Stimulated activated CD8-positive, alpha-beta memory T cell treated with anti-CD3 and anti-CD28 coated beads, Interleukin-15, amount 100 ng/mL, for 4 hours (primary cell): ENCODE measurements at places on chromosomes 6 and 20.

DNA sequence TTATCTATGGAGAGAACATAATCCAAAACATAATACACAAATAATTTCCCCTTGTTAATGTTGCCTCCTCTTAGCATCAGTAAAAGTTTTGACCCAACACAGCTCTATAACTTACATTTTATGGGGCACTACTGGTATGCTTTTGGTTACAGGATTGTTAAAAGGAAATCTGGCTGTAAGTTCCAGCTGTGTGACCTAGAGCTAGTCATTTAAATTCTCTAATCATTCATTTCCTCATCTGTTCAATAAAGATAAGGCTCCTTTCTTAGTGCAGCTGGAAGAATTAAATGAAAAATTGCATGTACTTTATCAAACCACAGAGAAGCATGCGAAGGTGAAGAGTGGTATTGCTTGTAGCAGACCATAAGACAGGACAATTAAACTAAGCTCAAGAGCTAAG is 4.6 kb downstream of the SLC17A2 start:
- no peak for DNase-seq

GRCh38 chr6:154868143-154868594 is 126.9 kb upstream of the TIAM2 start:
- DNase-seq: no peak

GRCh38 chr6:15026832-15027231 is 219.0 kb upstream of the JARID2 start:
- no peak for DNase-seq

GRCh38 chr6:110703010-110703905 is 112.0 kb downstream of the CDK19 start:
- DNase-seq: no peak

- no peak for DNase-seq
These were observed 6.3 kb downstream of the JARID2 start for GRCh38 chr6:15252195-15252594.

GRCh38 chr6:33843131-33844121 is 39.6 kb upstream of the MLN start:
- no peak for DNase-seq

GRCh38 chr6:128567029-128567428 is 46.6 kb upstream of the PTPRK start:
- DNase-seq: no peak

DNA sequence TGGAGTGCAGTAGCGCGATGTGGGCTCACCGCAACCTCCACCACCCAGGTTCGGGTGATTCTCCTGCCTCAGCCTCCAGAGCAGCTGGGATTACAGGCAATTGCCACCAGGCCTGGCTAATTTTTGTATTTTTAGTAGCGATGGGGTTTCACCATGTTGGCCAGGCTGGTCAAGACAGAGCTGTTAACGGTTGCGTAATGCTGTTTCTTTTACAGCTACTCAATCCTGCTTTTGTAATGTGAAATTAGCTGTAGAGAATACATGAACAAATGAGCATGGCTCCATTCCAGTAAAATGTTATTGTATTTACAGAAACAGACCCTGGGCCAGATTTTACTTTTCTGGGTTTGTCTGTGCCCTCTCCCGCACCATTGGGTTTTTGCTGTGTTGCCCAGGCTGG is 1.9 kb downstream of the PNLDC1 start:
- no peak for DNase-seq

- no peak for DNase-seq
These were observed 34.0 kb downstream of the PCMT1 start for GRCh38 chr6:149783551-149783950.

DNA sequence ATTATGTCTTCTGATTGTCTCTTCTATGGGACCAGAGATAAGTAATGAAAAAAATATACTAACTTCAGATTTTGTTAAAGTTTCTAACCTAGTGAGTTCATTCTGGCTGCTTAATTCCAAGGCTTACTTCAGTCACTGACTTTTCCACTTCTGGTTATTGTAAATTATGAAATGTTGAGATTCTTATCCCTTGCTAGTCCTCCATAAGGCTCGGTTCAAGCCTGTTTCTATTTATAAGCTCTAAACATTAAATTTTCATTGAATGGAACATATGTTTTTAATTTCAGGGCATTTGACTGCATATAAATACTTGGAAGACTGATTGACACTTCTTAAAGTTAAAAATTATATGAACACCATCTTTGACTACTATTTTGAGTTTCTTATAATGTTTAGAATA is 23.6 kb upstream of the NKAIN2 start:
- DNase-seq: no peak

DNA sequence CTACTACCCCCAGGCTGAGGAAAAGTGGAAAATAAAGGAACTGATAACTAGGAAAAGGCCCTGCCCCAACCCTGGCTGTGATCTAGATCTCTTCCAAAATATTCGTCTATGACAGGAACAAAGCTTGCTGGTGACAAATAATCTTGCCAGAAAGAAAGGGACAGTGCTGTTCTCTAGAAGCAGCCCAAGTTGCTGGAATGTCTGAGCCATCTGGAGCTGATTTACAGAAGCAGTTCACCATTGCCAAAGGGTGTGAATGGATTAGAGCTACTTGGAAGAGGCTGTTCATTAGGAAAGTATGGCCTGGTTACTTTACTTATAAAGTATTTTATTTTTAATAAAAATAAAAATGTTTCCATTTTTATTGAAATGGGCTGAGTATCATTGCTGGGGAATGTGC is 146.3 kb downstream of the EPM2A start:
- DNase-seq: no peak

GRCh38 chr20:62856931-62857619 is 4.5 kb downstream of the TCFL5 start:
- no peak for DNase-seq

DNA sequence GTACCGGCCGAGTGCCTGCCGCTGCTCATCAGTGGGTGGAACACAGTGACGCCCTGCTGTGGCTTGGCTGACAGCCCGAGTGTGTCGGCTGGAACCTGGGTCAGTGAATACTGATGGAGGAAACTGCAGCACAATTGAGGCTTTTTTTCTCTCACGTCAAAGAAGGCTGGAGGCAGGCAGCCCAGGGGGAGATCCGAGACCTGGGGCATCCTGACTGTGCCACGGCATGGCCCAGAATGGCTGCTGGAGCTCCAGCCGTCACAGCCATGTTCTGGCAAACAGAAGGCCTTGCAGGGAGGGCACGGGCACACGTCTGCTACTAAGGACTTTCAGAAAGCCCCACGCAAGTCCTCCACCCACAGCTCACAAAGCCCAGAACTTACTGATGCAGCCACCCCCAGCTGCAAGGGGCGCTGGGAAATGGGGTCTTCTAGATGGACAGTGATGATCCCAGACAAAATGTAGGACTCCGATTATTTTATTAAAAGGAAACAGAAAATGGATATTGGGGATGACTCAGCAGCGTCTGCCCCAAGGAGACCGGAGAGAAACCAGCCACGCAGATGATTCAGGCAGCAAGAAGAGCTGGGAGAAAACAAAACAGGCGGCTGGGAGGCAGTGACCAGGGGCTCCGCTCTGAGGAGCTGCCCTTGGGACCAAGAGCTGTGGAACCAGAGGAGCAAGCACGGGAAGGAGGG is 140.0 kb downstream of the TAF4 start:
- DNase-seq: no peak

DNA sequence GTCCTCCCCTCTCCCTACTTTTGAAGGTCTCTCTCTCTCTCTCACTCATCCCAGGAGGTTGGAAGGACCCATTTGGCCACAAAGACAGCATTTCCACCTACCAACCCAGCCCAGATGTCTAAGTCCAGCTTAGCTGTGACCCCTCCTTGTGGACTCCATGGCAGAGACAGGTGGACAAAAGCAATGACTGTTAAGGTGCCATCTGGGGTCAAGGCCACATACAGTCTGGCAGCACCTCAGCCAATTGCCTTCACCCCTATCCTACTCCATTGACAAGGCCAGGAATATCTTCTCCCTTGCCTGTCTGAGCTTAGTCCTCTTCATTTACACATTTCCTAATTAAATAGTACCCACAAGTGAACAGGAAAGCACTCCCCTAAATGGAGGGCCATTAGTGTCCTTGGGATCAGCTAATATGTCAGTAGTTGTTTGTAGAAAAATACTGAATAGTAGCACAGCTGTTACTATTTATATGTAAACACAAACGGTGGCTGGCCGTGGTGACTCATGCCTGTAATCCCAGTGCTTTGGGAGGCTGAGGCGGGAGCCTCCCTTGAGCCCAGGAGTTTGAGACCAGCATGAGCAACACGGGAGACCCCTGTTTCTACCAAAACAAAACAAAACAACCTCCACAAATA is 28.8 kb downstream of the GCM1 start:
- DNase-seq: no peak

DNA sequence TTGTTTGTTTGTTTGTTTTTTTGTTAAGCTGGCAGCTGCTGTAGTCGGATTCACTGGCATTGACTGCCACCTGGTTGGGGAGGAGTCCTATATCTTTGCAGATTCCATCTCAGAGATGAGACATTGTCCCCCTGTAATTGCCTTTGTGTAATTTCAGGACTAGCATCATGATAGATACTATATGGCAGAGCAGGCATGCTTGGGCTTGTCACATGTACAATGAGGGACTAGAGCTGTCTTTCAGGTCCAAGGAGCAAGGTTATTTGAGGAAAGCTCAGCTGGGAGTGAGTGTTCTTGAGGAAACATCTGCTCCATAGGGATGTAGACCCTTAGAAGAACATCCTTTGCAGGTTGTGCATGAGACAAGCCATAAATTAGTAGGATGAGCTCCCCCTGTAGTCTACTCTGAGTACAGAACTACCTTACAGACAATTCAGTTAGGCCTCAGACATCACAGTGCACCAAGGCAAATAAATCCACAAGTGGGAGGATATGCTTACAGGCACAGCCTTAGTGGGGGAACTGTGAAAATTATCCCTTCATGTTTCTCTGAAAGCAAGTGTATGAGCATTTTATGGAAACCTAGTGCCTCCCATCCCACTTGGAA is 62.1 kb downstream of the BMP2 start:
- no peak for DNase-seq

- DNase-seq: no peak
These were observed 103.2 kb upstream of the FOXP4 start for GRCh38 chr6:41442800-41443501.

DNA sequence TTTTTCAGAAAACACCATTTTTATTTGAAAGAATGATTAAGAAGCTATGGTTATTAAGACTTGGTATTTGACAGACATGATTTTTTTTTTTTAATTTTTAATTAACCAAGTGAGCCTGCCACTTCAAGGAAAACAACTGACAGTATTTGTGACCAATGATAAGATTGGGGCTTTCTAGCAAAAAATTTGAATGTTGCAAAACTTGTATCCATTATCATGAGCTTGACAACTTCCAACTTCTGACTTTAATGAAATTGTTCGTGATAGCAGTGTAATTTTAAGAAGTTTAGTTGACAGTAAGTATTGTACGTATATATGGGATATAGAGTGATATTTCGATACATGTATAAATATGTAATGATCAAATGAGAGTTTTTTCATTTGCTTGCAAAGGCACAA is 21.6 kb upstream of the POM121L2 start:
- no peak for DNase-seq

DNA sequence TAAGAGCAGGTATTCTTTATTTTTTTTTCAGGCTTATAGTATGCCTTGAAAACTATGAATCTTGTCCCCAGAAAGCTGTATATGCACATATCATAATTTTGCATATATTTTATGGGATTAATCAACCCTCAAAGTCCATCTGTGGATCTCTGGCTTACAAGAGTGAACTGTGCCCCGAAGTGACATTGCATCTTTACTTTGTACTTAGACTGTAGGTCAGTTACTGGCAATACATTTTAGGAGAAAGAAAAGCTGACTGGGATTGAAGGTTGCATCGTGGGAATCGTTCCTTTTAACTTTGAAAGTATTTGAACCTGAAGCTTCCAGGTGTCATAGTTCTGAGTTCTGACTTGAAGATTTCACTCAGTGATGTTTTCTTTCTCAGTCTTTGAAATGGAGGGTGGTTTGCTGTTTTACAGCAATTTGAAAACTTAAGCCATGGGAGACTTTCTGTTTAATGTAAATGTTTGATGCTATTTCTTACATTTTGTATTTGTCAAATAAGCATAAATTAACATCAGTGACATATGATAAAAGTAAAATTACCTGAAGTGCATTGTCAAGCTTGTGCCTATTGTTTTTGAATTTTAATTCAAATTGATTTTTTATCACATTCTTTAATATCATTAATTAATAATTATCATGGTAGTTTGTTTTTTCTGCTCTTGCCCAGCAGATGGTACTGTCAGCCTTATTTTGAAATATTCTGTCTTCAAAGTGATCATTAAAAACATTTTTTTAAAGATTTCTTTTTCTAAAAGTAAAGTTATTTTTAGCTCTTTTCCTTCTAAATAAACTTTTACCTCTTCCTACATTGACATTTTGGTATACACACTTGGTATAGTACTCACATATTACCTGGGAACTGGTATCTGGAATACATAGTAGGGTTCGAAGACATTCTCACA is 29.0 kb downstream of the L3MBTL3 start:
- no peak for DNase-seq

- DNase-seq: no peak
These were observed 10.7 kb downstream of the TRAM2 start for GRCh38 chr6:52566201-52566600.

GRCh38 chr20:62778058-62778457 is 18.2 kb upstream of the MRGBP start:
- DNase-seq: no peak

DNA sequence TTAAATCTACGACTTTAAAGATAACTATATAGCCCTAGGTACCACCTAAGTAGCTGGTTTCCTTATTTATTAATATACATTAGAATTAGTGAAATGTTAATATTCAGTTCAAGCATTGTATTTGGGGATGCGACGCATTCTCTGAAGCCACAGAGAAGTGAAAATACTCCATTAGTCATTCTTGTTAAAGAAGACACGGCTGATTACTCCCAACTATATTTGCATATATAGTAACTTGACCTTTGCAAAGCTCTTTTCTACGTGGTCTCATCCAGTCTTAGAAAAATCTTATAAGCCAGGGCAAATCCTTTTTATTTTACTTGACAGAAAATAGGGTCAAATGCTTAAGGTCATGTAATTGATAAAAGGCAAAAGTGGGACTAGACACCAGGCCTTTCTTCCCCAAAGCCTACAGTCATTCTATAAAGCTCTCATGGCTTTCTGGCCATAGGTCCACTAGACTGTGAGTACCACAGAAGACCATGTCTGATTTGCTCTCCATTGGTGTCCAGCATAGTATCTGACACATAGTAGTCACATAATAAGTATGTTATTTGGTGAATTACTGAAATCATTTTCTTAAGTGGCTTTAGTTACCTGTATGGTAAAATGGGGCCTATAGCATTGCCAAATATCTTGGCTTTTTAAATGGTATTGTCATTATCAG is 11.3 kb downstream of the ZHX3 start:
- DNase-seq: no peak

DNA sequence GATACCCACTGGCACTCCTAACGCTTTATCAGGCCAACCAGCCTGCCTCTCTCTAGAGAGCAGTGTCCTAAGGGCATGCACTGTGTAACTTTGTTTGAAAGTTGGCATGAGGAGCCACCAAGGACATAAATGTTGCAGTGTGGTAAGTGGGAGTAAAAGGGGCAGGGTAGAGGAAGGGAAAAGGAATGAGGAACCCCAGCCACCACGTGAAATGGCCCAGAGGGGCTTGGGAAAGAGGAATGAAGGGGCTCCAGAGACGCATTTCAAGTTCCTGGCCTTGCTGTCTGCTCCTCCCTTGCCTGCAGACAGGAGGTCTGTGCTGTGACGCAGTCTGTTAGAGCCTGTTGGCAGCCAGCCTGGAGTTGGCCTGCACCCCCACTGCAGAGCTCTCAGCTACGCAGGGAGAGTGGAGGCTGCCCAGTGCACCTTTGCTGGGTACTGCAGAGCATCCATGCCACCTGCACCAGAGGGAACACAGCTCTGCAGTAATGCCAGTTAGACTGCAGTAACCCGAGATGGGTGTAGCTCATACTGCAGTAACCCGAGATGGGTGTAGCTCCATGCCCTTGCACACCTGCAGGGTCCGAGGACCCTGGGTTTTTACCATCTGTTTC is 86.8 kb upstream of the SNAP25 start:
- no peak for DNase-seq
